Muscle of leg (tissue), 16 donors: ENCODE measurements at places on chromosomes 2 and 18. TPM values are rescaled to one million over a fixed set of nuclear protein-coding genes. Genes with fewer than 3 reads are reported as not detected.
A peak's percentile ranks its signal among the peaks of the same experiment; 100 is the strongest.

GORASP2 gene
- 24.6 TPM for total RNA-seq

C2orf72 gene
- 0.62 TPM for total RNA-seq

RGPD3 gene
- 0.44 TPM for total RNA-seq

UGT1A3 gene
- total RNA-seq = not detected

TEKT4 gene
- not detected for total RNA-seq

IL18R1 gene
- total RNA-seq = 0.98 TPM

- no peak overlapping the region for H3K27ac ChIP-seq
- no peaks in the 10 kb centered on the region for H3K36me3 ChIP-seq
- no peaks in the 10 kb centered on the region for H3K4me1 ChIP-seq
- no peak overlapping the region for H3K4me3 ChIP-seq
- DNase-seq = no peak
Measured at GRCh38 chr2:60422826-60423483, 130.5 kb downstream of the BCL11A start.

- DNase-seq = peak; percentile 10
- H3K36me3 ChIP-seq = no peaks in the 10 kb centered on the region
- no peak overlapping the region for H3K4me3 ChIP-seq
- peaks cover 2% of the 10 kb centered on the region for H3K4me1 ChIP-seq
- no peak overlapping the region for H3K27ac ChIP-seq
Measured at GRCh38 chr2:216235896-216236295, 126.7 kb downstream of the XRCC5 start.

- no peaks in the 10 kb centered on the region for H3K27me3 ChIP-seq
- peaks cover 11% of the 10 kb centered on the region for H3K36me3 ChIP-seq
- no peak overlapping the region for H3K4me3 ChIP-seq
- DNase-seq = no peak
- H3K4me1 ChIP-seq = no peaks in the 10 kb centered on the region
- H3K27ac ChIP-seq = no peak overlapping the region
Measured at GRCh38 chr18:70113511-70113910, 92.0 kb downstream of the RTTN start.

DNA sequence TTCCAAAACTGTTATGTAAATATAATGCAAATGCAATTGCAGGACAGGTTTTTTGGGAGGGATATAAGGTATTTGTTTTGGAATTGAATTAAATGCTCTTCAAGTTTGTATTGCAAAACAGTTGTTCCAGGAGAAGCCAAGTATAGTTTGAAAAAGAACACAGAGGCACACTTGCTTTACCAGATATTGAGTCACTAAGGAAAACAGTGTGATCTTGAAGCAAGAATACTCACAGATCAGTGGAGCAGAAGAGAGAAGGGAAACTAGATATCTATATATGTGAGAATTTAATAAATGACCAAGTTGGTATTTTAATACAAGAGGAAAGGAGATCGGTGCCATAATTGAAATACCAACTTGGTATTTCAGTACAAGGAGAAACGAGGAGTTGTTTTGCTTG is 178.9 kb downstream of the CAPN13 start:
- no peak for DNase-seq
- no peak overlapping the region for H3K27ac ChIP-seq
- H3K4me3 ChIP-seq = no peak overlapping the region
- H3K36me3 ChIP-seq = no peaks in the 10 kb centered on the region
- no peaks in the 10 kb centered on the region for H3K27me3 ChIP-seq

DNA sequence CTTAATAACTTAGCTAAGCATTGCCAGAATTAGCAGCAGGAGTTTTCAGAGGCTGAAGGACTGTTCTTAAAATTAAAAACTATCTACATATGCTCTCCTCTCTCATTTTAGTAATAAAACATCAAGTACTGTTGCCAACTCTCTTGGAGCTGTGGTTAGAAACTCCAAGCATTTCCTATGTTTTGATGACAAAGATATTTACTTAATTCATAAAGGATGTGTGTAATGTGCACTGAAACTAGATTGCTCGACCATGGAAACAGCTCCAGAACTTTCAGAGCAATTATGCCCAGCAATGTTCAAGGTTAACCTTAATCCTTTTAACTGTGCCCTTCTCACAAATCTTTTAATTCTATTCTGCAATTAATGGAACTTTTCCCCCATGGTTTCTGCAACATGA is 8.4 kb downstream of the GRP start:
- no peaks in the 10 kb centered on the region for H3K36me3 ChIP-seq
- H3K27me3 ChIP-seq = peaks cover 5% of the 10 kb centered on the region
- H3K4me1 ChIP-seq = no peaks in the 10 kb centered on the region
- no peak overlapping the region for H3K4me3 ChIP-seq
- DNase-seq = peak; percentile 42

GRCh38 chr2:19547321-19547720 is 188.9 kb upstream of the OSR1 start:
- no peak for DNase-seq
- no peaks in the 10 kb centered on the region for H3K36me3 ChIP-seq
- H3K27me3 ChIP-seq = no peaks in the 10 kb centered on the region
- H3K4me1 ChIP-seq = peaks cover 4% of the 10 kb centered on the region
- H3K27ac ChIP-seq = no peak overlapping the region
- no peak overlapping the region for H3K4me3 ChIP-seq

DNA sequence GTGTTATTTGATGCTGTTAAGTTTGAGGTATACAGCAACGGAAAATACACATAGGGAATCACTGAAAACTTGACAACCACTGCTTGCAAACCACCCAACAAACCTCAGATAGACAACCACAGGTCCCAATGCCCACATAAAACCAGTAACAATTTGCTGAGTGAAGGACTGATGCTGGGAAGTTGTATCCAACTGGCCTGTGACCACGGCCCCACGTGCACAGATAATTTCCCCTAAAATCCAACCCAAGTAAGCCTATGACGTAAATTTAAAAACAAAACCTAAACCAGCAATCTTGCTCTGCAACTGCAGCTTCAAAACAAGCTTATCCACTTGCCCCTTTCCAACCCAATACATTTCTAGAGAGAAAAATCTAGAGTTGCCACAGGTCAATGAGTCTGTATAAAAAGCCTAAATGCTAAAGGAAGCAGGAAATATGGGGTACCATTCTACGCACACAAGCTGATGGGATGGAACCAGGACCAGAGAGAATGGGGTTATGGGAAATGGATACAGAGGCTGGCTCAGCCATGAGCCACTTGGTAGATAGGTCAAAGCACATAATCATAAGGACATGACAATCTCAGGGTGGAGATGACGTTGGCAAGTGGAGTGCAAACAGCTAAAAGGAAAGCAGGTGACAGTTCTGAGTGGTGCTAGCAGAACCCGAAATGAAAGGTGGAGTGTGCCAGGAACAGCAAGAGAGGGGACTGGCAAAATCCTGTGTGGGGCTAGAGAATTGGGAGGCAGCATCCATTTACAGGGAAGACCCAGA is 27.8 kb upstream of the CREB1 start:
- no peak overlapping the region for H3K4me3 ChIP-seq
- peaks cover 19% of the 10 kb centered on the region for H3K4me1 ChIP-seq
- DNase-seq = peak; percentile 22
- no peak overlapping the region for H3K27ac ChIP-seq

DNA sequence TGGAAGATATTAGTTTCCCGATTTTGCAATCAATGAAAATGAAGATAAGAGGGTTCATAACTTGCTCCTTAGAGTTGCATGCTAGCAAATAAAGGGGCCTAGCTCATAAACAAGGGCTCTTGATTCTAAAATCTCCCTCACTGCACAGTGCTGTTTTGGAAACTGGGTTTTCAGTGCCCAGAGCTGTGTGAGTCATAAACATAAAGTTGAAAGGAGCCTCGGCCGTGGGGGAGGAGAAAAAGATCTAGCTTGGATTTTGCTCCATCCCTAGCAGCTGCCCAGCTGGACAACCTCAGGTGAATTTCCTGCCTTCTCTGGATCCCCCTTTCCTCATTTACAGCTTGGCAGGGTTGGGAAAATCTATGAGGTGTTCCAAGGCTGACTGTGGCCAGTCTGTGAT is 42.5 kb downstream of the LYPD1 start:
- no peak for DNase-seq
- no peaks in the 10 kb centered on the region for H3K36me3 ChIP-seq
- no peaks in the 10 kb centered on the region for H3K27me3 ChIP-seq
- H3K4me3 ChIP-seq = no peak overlapping the region
- no peaks in the 10 kb centered on the region for H3K4me1 ChIP-seq
- no peak overlapping the region for H3K27ac ChIP-seq

- no peaks in the 10 kb centered on the region for H3K36me3 ChIP-seq
- no peak overlapping the region for H3K4me3 ChIP-seq
- H3K27ac ChIP-seq = no peak overlapping the region
- H3K4me1 ChIP-seq = peaks cover 18% of the 10 kb centered on the region
Measured at GRCh38 chr2:20985062-20985461, 58.8 kb downstream of the APOB start.

GRCh38 chr2:204131621-204132020 is 195.1 kb downstream of the ICOS start:
- no peaks in the 10 kb centered on the region for H3K36me3 ChIP-seq
- H3K27me3 ChIP-seq = peaks cover 3% of the 10 kb centered on the region
- no peak overlapping the region for H3K4me3 ChIP-seq
- H3K27ac ChIP-seq = no peak overlapping the region
- no peaks in the 10 kb centered on the region for H3K4me1 ChIP-seq

- H3K4me3 ChIP-seq = no peak overlapping the region
- no peaks in the 10 kb centered on the region for H3K36me3 ChIP-seq
- peaks cover 10% of the 10 kb centered on the region for H3K4me1 ChIP-seq
Measured at GRCh38 chr2:127389778-127390435, 2.1 kb upstream of the MAP3K2 start.

DNA sequence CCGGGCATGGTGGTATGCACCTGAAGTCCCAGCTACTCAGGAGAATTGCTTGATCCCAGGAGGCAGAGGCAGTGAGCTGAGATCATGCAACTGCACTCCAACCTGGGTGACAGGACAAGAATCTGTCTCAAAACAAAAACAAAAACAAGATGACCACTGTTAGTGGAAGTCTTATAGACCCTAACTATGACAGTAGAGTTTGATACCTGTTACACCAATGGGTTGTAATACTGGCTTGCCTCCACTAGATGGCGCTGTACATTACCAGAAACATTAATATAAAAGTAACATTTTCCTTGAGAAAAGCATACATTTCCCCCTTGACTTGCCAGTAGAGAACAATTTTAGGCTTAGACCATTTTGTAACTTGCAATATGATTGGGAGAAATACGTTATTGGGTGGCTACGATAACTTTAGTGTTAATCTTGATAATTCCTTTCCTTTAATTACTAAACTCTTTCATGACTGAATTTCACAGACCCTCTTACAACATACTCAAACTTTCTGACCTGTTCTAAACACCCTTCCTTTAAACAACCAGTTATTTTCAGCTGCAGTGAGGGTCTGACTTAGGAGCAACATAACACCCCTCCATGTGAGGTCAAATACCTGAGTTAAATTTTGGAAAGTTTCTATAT is 19.5 kb downstream of the SLC25A52 start:
- no peaks in the 10 kb centered on the region for H3K27me3 ChIP-seq
- H3K4me3 ChIP-seq = no peak overlapping the region
- no peak overlapping the region for H3K27ac ChIP-seq
- DNase-seq = peak; percentile 24

DNA sequence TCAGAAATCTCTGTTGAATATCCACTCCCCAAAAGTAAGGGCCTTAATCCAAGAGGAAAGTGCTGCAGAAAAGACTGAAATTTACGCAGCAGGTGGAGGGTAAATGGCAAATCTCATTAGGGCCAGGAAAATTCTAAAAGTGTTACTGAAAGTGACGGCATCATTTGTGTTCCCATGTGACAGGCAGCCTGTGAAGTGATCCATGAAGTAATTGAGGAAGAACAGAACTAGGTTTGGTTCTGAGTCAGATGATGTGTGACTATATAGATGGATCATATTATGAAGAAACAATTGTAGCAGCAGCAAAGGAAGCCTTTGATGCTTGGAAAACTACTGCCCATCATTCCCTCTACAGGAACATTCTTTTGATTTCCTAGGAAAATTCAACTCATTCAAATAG is 401.2 kb downstream of the TGIF1 start:
- no peaks in the 10 kb centered on the region for H3K27me3 ChIP-seq
- H3K36me3 ChIP-seq = no peaks in the 10 kb centered on the region
- H3K4me3 ChIP-seq = no peak overlapping the region
- no peak for DNase-seq

DNA sequence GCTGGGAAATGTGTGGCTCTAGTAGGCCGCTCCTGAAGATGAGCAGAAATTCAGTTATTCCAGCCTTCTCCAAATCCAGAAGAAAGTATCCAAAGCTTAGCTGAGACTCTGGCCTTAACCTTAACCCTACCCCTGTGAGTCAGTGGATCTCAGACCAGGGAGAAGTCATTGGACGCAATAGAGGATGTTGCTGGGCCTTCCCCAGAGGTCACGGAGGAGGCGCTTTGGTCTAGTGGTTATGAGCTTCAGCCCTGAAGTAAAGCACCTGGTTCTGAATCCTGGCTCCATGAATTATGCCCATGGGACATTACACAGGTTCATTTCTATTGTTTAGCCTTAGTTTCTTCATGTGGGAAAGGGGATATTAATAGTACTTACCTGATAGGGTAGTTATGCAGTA is 24.0 kb downstream of the PKDCC start:
- no peaks in the 10 kb centered on the region for H3K27me3 ChIP-seq
- no peak for DNase-seq
- H3K36me3 ChIP-seq = no peaks in the 10 kb centered on the region

DNA sequence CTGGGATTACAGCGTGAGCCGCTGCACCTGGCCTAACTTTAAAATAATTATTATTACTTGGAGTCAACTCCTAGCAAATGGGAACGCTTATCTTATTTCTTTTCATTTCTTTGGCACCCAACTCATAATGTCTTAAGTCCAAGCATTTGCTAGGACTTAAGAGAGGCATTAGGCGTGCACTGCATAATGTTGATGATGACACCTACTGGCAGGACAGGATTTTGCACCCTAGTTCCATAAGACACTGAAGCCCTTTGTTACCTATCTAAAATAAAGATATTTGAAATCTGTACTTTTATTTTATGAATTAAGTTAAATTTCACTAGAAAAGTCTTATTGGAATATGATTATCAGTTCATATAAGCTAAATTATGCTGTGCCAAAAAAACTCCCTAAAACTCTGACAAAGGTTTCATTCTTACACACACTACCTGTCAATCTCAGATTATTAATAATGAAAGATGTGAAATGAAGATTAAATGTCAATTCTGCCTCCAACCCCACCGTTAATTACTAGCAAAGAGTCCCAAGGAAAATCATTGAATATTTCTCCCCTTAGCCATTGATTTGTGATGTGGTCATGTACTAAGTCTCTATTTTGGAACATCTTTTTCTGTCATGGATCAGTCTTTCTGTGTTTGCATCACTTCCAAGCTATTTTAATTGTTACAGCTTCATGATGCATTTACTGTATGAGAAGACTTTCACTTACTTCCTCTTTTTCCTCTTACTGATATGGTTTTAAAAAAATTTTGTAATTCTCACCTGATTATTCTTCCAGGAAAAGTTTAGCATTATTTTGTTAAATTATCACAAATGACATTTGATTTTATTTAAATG is 12.7 kb upstream of the CDH2 start:
- H3K36me3 ChIP-seq = no peaks in the 10 kb centered on the region
- H3K4me3 ChIP-seq = no peak overlapping the region
- DNase-seq = peak; percentile 7
- no peak overlapping the region for H3K27ac ChIP-seq
- H3K27me3 ChIP-seq = no peaks in the 10 kb centered on the region

DNA sequence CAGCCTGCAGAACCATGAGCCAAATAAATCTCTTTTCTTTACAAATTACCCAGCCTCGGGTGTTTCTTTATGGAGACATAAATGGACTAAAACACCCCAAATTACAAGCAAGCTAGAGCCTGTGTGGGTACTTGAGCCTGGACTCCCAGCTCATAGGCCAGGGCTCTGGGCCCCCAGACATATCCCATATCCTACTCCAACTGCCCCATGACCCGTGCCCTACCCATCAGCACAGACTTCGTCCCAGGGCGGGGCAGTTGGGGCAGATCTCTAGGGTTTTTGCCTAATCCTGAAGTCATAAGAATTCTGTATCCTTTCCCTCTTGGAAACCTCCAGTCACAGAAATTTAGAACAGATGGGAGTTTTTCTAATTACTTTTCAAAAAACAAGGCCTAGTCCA is 90.7 kb downstream of the DDX1 start:
- no peaks in the 10 kb centered on the region for H3K4me1 ChIP-seq
- DNase-seq = no peak
- H3K36me3 ChIP-seq = no peaks in the 10 kb centered on the region
- H3K4me3 ChIP-seq = no peak overlapping the region
